Endothelial cell (in vitro differentiated cells): ENCODE measurements at places on chromosomes 3 and 15. TPM values are rescaled to one million over a fixed set of nuclear protein-coding genes. Genes with fewer than 3 reads are reported as not detected.

The ATP2B2 gene
- 1.7 TPM for total RNA-seq

The LMOD3 gene
- total RNA-seq: not detected

The CTNNB1 gene
- total RNA-seq: 1,051 TPM

The ZDHHC23 gene
- 26.3 TPM for total RNA-seq

The CCRL2 gene
- total RNA-seq: 1.4 TPM

DNA sequence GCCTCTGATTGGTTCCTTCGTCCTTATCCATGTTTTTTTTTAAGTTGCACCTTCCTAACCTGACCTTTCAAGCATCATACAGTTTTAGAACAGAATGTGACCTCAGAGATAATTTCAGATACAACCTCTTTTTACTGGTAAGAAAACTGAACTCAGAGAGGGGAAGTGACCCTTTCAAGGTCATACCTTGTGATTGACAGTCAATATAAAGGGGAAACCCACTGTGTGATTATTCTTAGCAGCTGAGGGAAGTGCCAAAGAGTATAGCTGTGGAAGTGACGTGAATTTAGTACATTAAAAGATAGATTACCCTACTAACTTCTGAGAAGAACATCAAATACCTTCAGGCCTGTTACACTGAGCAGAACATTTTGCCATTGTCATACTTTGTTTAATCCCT is 319.4 kb downstream of the NEK10 start:
- no peak for DNase-seq

GRCh38 chr15:37061996-37062395 is 38.4 kb downstream of the MEIS2 start:
- DNase-seq: no peak

DNA sequence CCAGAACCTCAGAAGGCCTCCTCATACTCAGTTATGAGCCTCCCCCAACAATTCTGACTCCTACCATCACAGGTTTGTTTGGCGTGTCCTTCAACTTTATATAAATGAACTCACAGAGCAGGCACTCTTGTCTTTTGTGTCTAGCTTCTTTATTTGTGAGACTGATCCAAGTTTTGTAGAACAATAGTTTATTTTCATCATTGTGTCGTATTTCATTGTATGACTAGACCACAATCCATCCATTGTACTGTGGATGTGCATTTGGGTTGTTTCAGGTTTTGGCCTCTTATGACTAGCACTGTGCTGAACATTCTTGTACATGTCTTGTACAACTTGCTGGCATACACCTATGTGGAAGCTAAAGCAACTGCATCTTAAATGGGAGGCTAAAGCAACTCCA is 292.8 kb upstream of the LYSMD4 start:
- DNase-seq: no peak

DNA sequence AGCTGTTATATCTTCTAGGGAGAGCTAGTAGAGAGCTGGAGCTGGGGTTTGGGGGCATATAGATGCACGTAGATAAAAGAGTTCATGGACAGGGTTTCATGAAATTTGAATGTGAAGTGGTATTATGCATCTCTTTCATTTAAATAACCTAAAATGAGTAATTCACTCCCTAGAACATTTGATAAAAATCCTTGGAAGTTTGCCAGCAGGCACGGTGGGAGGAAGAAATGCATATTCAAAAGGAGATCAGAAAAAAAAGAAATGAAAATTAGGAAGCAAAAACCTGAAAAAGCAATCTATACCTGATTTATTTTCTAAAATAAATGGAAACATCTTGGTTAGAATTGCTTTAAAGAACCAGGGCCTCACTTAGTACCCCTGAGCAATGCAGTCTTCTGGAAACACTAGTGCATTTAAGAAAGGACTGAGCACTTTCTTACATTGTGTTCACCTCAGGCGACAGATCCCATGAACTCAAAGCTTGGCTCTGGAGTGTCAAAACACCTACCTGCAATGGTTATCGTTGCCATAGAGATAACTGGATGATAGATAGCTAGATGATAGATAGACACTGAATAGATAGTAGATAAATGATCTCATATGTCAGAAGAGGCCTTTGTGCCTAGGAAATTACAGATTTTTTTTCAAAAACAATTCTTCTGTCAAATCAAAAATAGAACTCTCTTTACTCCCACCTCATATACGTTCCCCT is 458.6 kb upstream of the THRB start:
- DNase-seq: no peak

DNA sequence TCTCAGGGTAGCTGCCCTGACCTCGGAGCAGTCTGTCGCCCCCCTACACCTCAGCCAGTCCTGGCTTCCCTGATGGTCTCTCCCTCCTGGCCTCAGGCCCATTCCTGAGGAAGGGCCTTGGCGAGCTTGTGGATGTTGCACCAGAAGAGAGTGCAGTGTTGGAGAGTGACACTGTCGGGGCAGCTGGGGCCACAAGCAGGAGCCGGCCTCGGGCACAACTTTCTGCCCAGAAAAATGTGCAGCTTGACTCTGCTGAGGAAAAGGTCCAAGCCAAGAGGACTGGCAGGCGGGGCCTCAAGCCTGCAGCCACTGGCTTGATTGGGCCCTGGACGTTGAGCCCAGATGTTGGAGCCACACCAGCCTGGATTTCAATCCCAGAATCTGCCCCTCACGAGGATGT is 12.8 kb downstream of the HEMK1 start:
- DNase-seq: no peak

- DNase-seq: no peak
Measured at GRCh38 chr15:42593143-42593542, 17.7 kb downstream of the STARD9 start.

DNA sequence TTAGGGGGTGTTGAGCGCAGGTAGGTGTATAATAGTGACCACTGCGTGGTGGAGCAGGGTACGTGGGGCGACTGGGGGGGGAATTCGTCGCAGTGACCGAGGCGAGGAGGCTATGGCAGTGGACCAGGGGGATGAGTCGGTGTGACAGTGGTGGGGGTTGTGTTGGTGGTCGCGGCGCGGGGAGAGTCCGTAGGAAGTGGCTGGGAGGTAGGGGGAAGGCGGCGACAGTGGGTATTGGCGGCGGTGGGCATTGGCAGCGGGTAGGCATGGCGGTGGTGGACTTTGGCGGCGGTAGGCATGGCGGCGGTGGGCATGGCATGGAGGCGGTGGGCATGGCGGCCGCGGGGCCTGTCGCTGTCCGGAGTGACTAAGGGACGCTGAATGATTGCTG is 739 bp downstream of the SNRPN start:
- DNase-seq: no peak
